ENCODE measurements at places on chromosomes 13 and 19.

DNA sequence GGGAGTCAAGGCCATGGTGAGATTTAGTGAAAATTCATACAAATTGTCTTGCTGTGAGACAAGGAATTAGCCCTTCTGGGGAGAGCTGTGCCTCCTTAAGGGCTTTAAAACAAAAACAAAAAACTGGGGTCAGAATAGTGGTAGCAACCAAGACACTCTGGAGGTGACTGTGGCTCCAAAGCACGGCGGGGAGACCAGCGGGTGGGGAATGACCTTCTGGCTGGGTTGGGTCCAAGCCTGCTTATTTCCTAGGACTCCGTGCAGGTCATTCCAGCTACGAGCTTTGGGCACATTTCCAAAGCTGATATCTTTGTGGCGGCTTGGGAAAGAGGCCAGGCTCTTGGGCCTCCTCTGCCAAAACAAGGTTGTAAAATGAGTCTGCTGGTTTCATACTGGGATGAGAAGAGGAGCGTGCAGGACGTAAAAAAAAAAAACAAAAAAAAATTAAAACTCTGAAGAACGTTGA lies 348.3 kb downstream of the UQCRFS1 start:
- DNase-seq = no peak

DNA sequence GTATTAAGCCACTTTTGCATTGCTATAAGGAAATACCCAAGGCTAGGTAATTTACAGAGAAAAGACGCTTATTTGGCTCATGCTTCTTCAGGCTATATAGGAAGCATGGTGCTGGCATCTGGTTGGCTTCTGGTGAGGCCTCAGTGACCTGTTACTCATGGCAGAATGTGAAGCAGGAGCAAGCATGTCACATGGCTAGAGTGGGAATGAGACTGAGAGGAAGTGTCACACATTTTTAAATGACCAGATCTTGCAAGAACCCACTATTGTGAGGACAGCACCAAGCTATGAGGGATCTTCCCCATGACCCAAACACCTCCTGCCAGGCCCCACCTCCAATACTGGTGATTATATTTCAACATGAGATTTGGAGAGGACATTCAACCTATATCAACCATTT lies 25.7 kb upstream of the IGFL4 start:
- DNase-seq = no peak

- no peak for DNase-seq
Observed at GRCh38 chr19:41089959-41090358, 1.7 kb downstream of the CYP2A13 start.

GRCh38 chr13:29457299-29457698 lies 138.2 kb downstream of the SLC7A1 start:
- DNase-seq = no peak

GRCh38 chr13:38570706-38571105 lies 116.2 kb upstream of the FREM2 start:
- no peak for DNase-seq

DNA sequence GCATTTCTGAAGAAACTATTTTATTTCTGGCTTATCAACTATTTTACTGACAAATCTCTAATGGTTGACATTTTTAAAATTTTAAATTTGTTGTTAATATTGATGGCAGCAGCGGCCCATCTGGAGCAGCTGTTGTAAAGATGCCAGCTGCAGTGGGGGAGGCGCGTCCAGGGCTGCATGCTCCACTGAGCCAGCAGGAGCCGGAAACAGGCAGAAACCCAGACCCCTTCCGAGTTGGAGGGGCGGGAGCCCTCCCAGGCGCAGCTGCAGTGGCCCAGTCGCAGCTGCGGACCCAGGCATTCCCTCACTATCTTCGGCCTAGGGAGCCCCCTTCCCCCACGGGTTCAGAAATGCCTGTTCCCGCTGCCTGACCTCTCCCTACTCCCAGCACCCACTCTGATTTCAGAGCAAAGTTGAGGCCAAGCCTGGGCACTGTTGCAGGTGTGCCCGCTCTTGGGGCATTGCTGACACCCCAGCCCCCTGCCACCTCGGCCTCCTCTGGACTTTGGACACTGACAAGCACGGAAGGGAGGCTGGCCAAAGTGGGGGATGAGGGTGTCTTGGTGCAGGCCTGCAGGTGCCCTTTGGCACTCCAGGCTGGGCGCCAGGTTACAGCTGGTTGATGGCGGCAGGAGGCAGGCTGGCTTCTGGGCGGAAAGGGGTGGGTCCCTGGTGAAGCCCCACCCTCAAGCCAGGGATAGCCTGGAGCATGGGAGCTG lies 69.2 kb downstream of the PIBF1 start:
- no peak for DNase-seq

GRCh38 chr13:99548448-99548847 lies 47.2 kb downstream of the TM9SF2 start:
- no peak for DNase-seq

DNA sequence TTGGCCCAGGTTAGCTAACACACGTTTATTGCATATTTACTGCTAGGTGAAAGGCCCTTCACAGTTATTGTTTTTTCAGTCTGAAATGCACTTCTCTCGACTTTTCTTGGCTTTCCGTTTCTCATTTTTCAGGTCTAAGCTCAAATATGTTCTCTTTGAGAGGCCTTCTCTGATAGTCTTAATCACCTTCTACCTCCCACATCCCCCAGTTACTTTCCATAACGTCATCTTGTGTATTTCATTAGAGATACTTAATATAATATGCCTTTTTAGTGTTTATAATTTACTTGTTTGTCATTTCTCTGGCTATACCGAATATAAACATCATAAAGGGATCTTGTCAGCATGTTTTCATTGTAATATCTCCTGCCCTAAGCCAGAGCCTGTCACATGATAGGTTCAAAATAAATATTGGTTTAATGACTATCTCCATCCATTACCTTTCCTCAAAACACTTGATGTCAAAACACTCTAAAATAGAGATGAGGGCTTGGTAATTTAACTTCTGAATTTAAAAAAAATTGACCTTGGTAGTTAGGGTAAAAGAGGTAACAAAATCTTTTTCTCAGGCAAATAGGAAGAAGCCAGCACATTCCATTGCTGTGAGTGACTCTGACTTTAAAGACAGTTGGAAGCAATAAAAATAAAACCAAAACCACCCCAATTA lies 168.6 kb upstream of the RFC3 start:
- no peak for DNase-seq

- DNase-seq = no peak
Observed at GRCh38 chr13:98740131-98740530, 12.3 kb downstream of the SLC15A1 start.

DNA sequence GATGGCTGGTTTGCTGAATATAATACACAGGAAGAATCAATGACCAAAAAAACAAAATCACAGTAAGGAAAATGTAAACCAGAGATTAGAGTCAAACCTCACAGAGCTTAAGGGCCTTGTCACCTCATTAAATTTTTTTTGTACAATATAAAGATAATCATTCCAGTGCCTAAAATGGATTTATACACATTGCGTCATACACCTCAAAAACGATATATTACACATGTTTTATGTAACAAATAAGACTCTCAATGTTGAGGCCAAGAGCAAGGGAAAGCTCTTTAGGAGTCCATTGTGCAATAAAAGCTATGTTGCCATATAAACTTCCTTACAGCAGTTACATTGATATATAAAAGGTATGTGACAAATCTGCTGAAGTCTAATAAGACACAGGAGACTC lies 856.7 kb upstream of the SLITRK1 start:
- DNase-seq = no peak

DNA sequence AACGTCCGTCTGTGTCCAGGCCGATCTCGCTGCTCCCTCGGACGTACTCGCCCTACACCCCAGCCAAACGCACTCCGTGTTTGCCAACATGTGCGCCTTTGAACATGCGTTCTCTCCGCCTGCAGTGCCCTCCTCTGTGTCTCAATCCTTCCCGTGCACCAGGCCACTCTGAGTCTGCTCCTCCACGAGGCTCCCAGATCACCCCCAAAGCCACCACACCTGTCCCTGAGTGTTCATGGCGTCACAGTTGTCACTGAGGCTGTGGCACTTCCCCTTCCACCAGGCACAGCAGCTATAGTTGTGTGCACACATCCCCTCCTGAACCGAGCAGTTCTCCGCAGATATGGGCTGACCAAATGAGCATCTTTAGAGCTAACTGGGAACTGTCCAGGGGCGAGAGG lies 35.6 kb downstream of the RASA3 start:
- no peak for DNase-seq

DNA sequence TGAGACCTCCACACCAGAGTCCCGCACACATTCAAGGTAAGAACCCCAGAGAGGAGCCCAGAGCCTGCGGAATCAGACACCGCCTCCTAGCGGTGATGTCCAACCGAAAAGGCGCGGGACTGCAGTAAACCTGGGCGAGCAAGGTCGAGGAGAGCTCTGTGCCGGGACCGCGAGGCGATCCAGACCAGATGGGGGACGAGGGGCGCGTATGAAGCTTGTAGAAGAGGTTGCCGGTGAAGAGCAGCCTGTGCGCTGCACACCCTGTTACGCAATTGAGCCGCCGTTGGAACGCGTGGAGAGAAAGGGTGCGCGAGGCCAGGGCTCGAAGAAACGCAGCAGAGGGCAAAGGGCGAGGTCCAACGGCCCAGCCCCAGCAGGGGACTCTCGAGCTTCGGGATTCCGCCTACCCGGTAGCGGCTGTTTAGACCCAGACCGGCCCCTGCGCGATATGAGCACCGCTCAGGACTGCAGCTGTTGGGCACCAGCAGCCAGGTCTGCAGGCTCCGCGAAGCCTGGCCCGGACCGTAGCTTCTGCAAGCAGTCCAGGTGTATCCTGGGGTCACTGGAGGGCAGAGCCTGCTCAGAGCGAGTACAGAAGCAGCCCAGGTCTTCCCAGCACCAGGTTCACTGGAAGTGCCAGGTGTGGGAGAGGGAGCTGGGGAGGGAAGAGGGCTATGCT lies 65.9 kb upstream of the ZNF599 start:
- peak; percentile 15 for DNase-seq

DNA sequence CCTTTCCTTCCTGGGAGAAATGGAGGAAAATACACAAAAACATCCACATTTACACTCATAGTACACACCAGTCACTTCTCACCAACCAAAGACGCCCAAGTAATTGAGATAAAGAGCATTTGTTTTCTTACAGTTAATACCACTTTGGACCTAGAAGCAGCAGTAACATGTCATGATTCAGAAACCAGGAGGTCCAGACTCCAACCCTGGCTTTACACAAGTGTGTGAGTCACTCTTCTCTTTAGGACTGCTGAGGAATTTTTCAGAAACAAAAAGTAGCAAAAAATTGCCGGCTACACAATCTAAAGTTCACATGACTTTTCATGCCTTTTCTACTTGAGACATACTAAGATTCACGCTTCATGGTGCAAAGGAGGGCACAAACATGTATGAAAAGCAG lies 42.1 kb downstream of the TUBGCP3 start:
- no peak for DNase-seq

- peak; percentile 73 for DNase-seq
Observed at GRCh38 chr19:35346193-35347052, 1.3 kb upstream of the FFAR1 start.

GRCh38 chr19:33660410-33661124 lies 38.8 kb downstream of the CHST8 start:
- DNase-seq = no peak

GRCh38 chr13:100176801-100177400 lies 88.0 kb downstream of the PCCA start:
- DNase-seq = no peak

DNA sequence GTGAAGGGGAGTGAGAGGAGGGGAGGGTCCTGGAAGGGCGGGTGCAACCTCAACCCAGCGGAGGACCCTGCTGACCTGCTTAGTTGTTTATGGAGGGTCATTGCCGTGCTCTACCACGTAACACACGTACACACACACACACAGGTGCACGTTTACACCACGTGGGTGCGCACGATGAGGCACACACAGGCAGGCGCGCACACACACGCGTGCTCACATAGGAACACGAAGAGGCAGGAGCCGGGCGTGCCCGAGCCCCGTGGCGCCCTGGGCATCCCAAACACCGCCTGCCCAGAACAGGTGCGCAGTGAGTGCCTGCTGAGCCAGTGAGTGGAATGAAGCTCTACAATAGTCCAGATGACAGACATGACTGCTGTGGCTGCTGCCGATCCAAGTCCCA lies 11.2 kb upstream of the MADCAM1 start:
- no peak for DNase-seq

- DNase-seq = no peak
Observed at GRCh38 chr19:30884146-30884812, 465.0 kb downstream of the TSHZ3 start.

GRCh38 chr13:113063091-113063491 lies 42.5 kb upstream of the F7 start:
- DNase-seq = no peak

- DNase-seq = no peak
Observed at GRCh38 chr13:49042476-49042875, 66.8 kb downstream of the FNDC3A start.

DNA sequence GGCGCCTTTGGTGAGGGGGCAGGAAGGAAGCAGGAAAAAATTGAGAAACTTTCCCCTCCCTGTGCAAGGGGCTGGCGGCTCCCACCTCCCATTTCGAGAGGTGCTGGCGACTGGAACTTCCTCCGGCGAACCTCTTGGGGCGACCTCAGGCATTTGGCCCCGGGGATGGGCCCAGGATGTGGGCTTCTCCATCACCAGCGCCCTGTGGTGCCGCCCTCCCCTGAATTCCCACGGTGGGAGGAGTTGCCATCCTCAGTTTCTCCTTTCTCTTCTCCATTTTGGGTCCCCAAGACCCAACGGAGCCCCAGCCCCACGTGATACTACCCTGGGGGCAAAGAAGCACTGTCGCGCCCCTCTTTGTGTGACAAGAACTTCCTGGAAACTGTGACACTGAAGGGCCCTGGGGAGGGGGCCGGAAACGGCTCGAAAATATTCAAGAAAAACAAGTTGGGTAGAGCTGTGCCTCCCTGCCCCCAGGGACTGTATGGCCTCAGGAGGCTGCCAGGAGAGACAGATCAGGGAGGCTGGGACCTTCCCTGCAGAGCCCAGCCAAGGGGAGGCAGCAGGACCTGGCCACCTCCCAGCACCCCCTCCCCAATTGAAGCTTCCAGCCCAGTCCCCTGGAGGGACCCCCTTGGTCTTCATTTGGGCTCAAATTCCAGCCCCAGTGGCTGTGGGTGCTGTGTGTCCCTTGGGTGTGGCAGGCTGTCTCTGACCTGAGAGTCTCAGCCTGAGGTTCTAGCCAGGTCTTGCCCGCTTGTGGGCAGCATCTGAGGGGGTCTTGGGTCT lies 16.2 kb upstream of the AP1M2 start:
- DNase-seq = peak; percentile 80

- DNase-seq = no peak
Observed at GRCh38 chr19:36577271-36577996, 4.3 kb upstream of the ZNF529 start.

GRCh38 chr19:3480383-3481091 lies at the start of gene SMIM24:
TSS of gene SMIM24 (minus strand) at chr19:3480525. CDS start at chr19:3480463, 62 bp downstream.
- no peak for DNase-seq

- DNase-seq = no peak
Observed at GRCh38 chr13:58666331-58666730, 1034.8 kb downstream of the PCDH17 start.

- DNase-seq = no peak
Observed at GRCh38 chr19:6063576-6064335, 46.5 kb downstream of the RFX2 start.
